Adipocyte (in vitro differentiated cells): ENCODE measurements at places on chromosomes 3 and 15.

DNA sequence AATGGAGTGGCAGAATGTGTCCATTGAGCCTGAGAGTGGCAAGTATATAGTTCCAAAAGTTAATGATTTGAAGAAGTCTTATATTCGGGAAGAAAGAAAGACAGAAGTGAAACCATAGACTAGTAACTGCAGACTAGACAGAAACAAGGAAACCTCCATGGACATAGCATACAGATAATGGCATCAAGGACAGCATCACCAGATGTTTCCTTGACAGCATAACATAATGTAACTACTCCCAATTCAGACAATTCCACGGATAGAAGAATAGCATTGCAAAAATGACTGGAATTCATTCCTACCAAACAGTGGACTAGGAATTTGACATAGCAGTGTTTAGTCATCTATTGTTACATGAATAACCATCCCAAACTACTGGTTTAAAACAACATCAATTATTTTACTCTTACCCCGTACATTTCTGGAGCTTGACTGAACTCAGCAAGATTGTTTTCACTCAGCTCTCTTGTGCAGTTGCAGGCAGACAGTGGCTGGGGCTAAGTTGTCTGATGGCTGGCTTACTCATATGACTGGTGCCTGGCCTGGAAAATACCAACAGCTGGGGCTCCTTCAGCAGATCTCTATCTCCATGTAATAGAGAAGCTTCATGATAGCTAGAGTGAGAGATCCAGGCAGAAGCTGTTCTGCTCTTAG, 109.7 kb upstream of the GADL1 start:
- peak; percentile 84 for DNase-seq

GRCh38 chr3:172918568-172919296, 168.2 kb downstream of the ECT2 start:
- DNase-seq, result no peak

- DNase-seq, result no peak
Measured at GRCh38 chr3:14658978-14659377, 7.4 kb downstream of the CCDC174 start.

DNA sequence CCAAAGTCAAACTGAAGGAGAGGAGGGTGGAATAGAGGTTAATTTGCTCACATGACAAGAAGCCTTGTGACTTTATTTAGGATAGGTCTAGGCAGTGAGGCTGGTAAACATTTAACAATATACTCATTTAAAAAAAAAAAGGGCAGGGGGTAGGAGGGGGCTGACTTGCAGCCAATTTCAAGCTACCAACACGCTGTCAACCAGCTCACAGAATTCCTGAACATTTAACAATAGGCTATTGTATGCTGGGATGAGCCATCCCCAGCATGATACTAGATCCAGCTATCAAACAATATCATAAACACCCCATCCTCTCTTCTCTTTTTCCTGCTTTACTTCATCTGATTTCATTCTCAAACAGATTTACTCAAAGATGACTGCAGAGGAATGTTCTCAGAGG, 1096.3 kb upstream of the CFAP20DC start:
- no peak for DNase-seq

- no peak for DNase-seq
Measured at GRCh38 chr15:96860741-96861140, 530.2 kb downstream of the NR2F2 start.

- DNase-seq, result no peak
Measured at GRCh38 chr15:84833447-84834228, 16.5 kb downstream of the ALPK3 start.

DNA sequence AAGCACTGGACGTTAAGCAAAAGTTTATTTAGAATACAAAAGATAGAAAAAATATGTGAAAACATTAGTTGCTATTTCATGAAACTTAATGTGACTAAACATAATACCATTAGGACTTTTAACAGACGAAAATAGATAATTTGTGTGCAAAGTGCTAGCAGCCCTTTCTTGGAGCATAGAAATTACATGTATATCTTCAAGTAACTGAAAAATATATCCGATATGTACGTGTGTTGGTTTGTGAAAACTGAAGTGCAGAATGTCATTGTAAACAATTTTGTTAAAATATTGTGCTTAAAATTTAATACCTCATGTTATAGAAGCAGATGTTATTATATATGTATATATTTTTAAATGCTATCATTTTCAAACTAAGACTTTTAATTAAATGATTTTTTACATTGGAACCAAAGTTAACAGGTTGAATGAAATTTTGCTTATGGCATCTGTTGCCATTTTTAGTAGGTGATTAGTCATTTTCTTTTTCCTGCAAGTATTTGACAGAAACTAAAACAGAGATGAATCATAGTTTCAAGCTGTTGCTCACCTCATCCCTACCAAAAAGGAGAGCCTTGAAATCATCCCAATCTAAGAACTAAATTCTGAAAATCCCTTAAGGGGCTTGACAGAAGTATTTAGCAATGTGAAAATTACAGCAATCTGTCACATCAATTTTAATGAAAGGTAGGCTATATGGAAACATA, 334.8 kb downstream of the NAALADL2 start:
- DNase-seq, result peak; percentile 50

DNA sequence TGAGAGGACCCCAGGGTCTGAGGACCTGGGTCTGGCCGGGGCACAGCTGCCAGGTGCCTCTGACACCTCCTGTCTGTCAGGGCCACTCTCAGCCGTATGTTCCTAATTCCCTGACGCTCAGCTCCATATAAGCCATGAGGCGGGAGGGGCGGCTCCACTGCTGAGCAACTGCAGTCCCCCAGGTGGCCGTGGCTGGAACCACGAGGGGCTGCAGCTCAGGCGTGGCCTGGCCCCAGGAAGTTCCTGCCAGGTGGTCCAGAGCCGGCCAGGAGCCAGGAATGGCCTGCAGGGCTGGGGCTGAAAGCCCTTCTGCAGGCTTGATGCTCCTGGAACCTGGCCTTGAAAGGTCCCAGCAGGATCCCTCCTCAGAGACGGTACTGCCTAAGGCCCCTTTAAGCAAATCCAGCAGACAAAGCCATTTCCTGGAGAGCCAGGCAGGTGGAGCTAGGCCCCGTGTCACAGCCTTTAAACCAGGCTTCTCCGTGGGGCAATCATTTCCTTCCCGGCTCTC, 118.0 kb downstream of the CHSY1 start:
- no peak for DNase-seq

- peak; percentile 41 for DNase-seq
Measured at GRCh38 chr3:145704020-145704419, 457.0 kb downstream of the PLOD2 start.

- DNase-seq, result no peak
Measured at GRCh38 chr3:45904931-45905330, 18.6 kb downstream of the CCR9 start.

GRCh38 chr3:74021449-74021848, 396.7 kb upstream of the PDZRN3 start:
- DNase-seq, result no peak

- DNase-seq, result no peak
Measured at GRCh38 chr3:41523897-41524296, 324.6 kb downstream of the CTNNB1 start.

GRCh38 chr3:172313671-172314070, 134.6 kb downstream of the GHSR start:
- no peak for DNase-seq

DNA sequence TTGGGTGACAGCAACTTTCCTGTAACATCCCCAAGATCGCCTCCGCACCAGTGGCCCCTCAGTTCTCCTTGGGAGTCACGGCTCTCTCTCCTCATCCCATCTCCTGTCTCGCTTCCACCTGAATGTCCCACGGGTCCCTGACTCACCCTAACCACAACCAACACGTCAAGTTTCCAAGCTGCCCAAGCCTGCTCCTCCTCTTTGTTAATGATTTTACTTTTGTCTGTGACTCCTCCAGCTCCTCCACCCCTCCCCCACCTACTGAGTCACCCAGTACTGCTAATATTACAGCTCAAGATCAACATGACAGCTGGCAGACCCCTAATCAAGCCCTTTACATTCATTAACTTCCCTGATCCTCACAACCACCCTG, 39.3 kb downstream of the BDH1 start:
- DNase-seq, result peak; percentile 43

- DNase-seq, result no peak
Measured at GRCh38 chr3:183730361-183730760, 32.8 kb downstream of the YEATS2 start.

- DNase-seq, result no peak
Measured at GRCh38 chr3:69613286-69613685, 126.0 kb upstream of the MITF start.

- peak; percentile 89 for DNase-seq
Measured at GRCh38 chr3:136042608-136043221, 77.2 kb downstream of the PPP2R3A start.

DNA sequence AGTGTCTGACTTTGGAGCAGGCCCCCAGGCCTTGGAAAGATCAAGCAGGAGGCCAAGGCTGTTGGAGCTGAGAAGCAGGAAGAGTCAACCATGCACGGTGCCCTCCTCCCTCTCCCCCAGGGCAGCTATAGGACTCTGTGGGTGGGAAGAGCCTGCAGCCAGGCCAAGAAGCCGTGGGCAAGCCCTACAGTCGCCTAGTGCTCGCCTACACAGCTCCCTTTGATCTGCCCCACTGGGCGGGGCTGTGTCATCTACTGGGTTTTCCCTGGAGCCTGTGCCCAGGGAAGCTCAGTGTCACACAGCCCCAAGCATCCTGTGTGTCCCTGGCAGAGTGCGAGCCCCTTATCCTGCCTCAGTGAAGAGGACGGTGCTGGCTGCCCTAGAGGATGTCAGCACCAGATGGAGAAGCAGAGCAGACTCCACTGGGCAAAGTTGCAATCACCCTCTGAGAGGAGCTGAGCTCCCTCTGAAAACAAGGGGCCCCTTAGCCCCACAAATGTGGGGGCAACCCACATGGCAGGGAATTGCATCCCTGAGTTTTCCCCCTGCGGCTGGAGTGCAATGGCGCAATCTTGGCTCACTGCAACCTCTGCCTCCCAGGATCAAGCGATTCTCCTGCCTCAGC, 72.2 kb downstream of the KLF13 start:
- no peak for DNase-seq

DNA sequence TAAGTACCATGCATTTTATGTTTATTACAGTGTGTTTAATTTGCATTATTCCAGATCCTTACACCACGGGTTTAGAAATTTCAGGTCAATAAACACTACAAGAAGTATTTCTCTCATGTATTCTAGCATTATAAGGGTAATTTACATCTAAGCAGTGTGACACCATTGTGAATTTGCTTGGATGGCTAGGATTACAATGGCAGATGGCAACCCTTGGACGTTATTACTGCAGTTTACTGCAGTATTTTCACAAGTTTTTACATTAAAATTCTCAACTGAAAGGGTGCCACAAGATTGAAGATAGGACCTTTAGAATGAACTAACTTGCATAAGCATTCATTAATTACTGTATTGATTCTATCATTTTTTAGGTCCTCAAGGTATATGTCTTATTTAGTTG, 538.8 kb downstream of the NLGN1 start:
- no peak for DNase-seq

GRCh38 chr3:69500604-69501003, 114.7 kb upstream of the FRMD4B start:
- DNase-seq, result no peak

DNA sequence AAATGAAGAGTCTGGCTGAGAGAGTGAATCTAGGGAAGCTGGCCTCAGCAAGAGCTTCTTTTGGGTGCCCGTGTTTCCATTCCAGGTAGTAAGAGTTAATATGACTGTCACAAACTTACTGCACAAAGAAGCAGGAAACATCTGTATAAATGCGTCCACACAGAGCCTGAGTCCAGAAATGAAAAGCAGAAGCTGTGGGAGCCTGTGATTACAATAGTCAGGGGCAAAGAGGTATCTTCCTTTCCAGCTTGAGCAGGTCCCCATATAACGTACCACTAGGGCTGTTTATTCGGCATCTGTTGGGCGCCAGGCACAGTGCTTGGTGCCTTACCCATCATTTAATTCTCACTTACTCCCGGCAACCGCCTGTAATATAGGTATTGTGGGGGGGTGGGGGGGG, 40.5 kb upstream of the B3GNT5 start:
- DNase-seq, result no peak

DNA sequence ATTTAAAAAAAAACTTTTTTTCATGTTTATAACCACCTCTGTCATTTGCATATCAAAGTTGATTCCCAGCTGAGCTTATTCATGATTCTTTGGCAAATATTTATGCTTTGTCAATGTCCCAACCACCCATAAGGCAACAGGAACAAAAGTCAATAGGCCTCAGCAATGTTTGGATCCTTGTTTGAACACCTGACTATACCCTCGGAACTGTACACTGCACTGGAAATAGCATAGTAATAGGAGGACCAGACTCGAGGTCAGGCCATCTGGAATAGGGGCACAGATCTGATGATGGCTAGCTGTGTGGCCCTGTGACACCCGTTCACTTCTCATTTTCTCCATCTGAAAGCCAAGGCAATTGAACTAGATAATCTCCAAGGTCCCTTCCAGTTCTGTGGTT, 301.7 kb upstream of the ATP11B start:
- no peak for DNase-seq

DNA sequence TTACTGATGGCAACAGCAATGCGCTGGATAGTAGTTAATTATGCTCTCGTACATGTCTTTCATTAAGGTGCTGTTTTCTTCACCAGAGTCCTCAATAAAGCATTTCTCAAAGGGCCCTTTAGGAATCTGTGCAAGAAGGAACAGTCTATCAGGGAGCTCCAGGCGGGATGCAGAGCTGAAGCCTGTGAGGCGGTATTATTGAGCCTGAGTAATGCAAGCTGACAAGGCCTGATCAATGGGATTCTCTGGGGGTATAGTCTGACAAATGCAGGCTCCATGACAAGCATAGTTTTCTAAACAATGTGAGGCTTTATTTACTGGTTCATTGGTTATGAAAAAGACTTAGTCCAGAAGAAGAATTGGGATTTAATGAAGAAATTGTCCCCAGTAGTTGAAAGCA, 530.9 kb upstream of the CBLB start:
- DNase-seq, result no peak

GRCh38 chr15:48285329-48286214, 45.7 kb upstream of the DUT start:
- DNase-seq, result peak; percentile 92

GRCh38 chr3:71370467-71370866, 213.1 kb downstream of the FOXP1 start:
- DNase-seq, result peak; percentile 6
